Brain (organoid and tissue), 16 donors: ENCODE measurements at places on chromosomes 5 and 9. TPM values are rescaled to one million over a fixed set of nuclear protein-coding genes. Genes with fewer than 3 reads are reported as not detected.

Gene FOXD1
- polyA plus RNA-seq: 7.1 TPM

Gene IFNA2
- polyA plus RNA-seq: not detected

Gene PCDHA9
- not detected for polyA plus RNA-seq

Gene ADRA1B
- polyA plus RNA-seq: 3.4 TPM

Gene OGN
- polyA plus RNA-seq: 2.1 TPM
